Stimulated activated CD8-positive, alpha-beta memory T cell treated with anti-CD3 and anti-CD28 coated beads, Interleukin-7, amount 100 ng/mL, for 1 hour (primary cell): ENCODE measurements at places on chromosomes 12 and 14.

GRCh38 chr12:47124451-47124850 is 44.7 kb upstream of the AMIGO2 start:
- DNase-seq, result no peak

DNA sequence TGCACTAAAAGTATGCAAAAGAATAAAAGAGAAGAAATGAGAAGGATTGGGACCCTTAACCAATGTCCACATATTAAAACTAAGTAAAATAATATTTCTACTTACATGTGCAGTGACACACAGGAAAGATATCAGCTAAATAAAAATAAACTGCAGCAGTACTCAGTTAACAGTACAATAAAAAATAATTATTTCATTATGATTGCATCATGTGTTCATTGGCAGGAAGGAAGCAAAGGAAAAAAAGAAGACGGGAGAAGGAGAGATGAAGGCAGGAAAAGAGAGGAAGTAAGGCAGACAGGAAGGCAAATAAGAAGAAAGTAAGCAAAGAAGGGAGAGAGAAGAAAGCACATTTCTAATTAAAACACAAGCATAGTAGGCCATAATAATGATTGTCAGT is 33.0 kb downstream of the RASSF9 start:
- DNase-seq, result no peak

GRCh38 chr12:124923905-124924734 is 9.7 kb upstream of the UBC start:
- no peak for DNase-seq

- DNase-seq, result no peak
Observed at GRCh38 chr12:124328636-124329035, 33.7 kb downstream of the RFLNA start.

- no peak for DNase-seq
Observed at GRCh38 chr12:117968151-117968789, 520 bp downstream of the KSR2 start.

DNA sequence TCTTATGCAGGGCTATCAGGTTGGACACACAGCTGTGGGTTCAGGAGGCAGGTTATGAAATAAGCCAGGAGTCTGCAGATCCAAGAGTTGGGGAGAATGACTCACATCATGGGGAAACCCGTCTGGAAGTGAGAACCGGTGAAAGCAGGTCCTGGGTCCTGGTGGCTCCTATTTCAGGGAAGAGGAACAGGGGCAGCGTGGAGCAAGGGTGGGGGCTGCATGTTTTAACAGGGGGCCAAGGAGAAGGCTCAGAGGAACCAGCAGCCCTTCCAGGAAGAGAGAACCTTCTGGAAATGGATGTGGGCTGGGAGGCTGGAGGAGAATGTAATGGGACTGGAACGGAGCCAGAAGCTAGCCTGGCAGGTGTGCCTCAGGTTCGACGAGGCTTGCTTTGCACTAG is 7.8 kb upstream of the KRT74 start:
- DNase-seq, result no peak

- no peak for DNase-seq
Observed at GRCh38 chr12:32312049-32312670, 87.2 kb upstream of the FGD4 start.

GRCh38 chr12:94699801-94700200 is 49.4 kb upstream of the TMCC3 start:
- DNase-seq, result no peak

- DNase-seq, result no peak
Observed at GRCh38 chr12:62827042-62827441, 107.9 kb downstream of the PPM1H start.

DNA sequence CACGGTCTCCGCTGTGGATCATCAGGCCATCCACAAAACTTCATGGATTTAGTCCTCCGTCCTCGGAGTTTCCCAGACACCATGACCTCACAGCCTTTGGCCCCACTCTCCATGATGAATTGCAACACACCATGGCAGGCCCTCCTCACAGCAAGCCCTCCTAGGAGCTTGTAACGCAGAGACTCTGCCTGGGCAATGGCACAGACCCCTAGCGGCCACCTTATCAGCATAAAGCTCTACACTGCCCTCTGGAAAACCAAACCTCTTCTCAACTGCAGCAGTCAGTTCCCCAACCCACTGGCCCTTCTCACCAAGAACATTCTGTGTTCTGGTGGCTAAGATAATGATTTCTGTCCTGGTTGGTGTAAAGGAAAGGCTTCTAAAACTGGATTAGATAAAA is 238.4 kb upstream of the USP15 start:
- no peak for DNase-seq

DNA sequence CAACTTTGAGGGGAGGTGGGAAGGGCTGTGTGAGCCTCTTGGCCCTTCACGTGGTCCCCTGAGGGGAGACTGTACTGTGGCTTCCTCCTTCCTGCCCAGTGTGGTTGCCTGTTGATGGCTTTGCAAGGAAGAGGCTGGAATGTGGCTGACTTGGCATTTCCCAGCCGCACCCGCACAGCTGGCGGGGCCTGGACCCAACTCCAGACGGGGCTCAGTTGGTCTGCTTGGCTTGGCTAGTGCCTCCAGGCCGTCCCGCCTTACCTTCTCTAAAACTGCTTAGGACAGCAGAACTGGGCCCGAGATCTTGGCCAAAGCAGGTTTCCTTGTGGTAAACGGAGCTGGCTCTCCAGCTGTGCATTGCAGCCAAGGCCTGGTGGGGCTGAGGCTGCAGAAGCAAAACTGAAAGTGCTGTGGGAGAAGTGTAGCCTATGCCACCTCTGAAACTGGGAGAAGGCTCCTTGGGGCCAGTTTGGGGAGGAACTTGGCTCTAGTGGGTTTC is 139.5 kb downstream of the SMOC1 start:
- DNase-seq, result no peak

DNA sequence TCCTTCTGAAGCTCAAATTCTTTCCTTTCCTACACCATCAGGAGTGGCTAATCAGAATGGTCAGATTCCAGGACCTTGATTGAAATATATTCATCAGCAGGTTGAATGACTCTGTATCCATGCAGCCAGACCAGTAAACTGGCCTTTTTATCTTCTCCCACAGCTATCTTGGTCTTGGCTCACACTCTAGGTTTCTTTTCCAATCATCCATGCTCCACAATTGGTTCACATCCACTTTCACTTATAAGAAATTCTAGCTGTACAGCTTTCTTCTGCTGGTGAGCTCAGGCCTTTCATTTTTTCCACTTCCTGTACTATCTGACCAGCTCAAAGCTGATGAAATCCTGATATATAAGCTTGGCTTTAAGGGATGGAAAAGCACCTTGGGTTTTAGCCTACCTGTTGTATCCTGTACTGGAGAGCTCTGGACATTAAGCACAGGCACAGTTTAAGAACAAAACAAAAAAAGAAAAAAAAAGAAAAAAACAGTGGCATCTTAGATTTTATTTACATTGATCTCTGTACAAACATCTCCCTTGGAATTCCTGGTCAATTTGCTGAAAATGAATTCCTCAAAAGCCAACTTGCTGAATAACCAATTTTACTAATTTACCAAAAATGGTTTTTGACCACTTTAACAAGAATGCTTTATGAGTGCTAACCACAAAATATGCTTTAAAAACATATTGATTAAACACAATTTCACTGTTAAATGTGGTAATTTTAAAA is 91.6 kb upstream of the PAWR start:
- no peak for DNase-seq

DNA sequence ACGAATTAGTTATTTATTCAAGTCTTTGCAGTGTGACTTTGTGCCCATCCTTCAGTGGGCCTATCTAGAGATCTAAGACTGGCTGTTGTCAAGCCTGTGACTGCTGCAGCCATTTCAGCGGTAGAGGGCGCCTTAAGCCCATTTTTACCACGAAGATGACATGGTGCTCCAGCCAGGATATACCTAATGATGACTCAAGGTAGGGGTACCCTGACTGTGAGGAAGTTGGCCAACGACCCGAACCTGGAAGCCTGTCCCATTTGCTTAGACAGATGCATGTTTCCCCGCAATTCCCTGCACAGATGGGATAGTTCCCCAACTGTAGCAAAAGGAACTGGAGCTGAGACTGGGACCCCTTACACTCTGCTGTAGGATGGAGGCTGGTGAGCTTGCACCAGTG is 41.3 kb downstream of the RAB3IP start:
- no peak for DNase-seq

- DNase-seq, result no peak
Observed at GRCh38 chr12:46233423-46233822, 35.4 kb downstream of the SLC38A1 start.

- DNase-seq, result no peak
Observed at GRCh38 chr12:115872212-115872611, 405.3 kb downstream of the MED13L start.

- DNase-seq, result no peak
Observed at GRCh38 chr12:72315858-72316257, 43.7 kb downstream of the TRHDE start.

DNA sequence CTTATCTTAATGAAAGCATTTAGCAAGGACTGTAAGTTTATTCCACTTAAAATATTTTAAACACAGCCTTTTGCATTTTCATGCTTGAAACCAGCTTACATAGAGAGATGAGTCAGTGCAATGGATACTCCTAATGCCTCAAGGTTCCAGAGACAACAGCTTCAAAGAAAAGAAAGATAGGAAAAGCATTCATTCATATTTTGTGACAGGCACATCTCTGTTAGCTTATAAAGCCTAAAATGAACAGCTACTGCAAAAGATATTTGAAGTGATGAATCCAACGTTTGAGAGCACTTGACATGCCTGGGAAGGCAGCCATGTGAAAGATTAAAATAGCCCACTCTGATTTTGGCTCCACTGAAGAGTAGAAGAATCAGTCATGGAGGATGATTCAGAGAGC is 814.5 kb downstream of the RPS29 start:
- DNase-seq, result no peak

DNA sequence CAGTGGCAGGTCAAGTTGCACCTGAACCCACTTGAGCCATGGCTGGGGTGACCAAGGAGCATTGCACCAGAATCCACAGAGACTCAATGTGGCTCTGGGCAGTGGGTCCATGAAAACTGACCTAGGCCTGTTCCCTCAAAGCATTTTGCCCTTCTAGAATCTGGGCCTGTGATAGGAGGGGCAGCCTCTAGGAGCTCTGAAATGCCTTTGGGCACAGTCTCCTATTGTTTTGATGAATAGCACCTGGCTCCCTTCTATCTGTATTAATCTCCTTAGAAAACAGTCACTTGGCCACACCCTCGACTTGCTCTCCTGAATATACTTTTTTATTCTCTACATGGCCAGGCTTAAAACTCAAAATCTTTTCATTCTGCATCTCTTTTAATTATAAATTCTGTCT is 14.1 kb upstream of the KRAS start:
- DNase-seq, result no peak

- no peak for DNase-seq
Observed at GRCh38 chr12:120249875-120250795, 15.4 kb downstream of the PXN start.

DNA sequence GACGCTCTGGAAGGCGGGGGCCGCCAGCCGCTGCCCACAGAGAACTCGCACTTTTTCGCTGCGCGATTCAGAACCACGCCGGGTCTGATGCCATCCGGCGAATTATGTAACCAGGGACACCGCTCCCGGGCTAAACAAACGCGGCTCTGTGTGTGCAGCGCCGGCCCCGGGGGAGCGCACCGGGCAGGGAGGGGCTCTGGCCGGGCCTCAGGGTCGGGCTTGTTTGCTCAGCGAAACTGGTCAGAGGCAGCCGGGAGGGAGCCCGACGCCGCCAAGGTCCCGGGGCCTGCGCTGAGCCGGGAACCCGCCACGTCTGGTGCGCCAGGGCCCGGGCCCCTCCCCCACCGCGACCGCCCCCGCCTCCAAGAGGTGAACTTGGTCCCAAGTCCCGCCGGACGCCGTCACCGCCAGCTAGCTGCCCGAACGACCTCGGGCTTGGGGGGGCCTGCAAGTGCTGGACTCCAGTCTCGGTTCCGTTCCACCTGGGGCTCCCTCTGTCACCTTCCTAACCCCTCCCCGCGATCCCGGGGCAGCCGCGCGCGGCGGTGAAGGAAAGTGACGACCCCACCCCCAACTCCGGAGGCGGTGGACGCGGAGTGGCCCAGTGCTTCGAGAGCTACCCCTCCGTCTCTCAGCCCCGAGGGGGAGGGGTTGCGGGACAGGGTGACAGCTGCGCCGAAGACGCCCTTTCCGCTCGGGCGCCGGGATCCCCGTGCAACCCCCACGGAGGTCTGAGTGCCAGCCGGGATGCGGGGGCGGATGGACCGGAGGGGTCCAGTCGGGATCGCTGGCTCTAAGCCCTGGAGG is 848 bp downstream of the CTDSP2 start:
- no peak for DNase-seq

GRCh38 chr14:42626986-42627385 is 1020.3 kb downstream of the LRFN5 start:
- DNase-seq, result no peak

GRCh38 chr14:68780358-68781160 is 12.3 kb downstream of the ZFP36L1 start:
- no peak for DNase-seq

DNA sequence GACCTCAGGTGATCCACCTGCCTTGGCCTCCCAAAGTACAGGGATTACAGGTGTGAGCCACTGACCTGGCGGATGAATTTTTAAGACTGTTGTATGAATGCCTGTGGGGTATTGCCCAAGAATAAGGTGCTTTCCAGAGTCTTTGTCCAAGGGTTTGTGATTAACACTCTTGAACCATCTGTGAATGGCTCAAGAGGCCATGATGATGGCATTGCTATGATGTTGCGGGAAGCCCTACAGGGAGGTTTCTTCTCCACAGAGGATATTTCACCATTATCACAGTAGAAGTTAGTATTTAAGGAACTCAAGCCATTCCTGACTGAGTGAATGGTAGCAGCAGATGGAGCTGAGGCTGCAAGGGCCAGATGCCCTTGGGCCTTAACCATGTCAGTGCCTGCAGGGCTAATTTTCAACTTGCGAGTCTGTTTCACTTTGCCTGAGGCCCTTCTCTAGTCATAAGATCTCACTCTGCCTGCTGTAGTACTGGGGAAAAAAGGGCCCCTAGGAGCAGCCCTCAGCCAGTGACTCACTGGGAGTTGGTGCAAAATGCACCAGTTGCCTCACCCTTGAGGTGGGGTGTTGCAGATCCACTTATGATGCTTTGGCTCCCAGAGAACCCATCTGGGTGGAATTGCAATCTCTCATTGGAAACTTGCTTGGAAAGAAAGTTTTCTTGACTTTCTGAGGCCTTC is 108.6 kb upstream of the FLRT2 start:
- DNase-seq, result no peak

DNA sequence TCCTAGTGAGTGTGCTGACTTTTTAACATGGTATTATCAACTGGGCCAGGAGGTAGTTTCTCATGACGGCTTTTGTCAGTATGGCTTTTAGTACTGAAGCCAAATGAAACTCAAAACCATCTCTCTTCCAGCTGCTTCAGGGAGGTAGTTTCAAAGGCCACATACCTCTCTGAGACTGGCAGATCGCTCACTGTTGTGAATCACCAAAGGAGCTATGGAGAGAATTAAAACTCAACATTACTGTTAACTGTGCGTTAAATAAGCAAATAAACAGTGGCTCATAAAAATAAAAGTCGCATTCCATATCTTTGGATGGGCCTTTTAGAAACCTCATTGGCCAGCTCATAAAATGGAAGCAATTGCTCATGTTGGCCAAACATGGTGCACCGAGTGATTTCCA is 141.1 kb downstream of the HMGA2 start:
- no peak for DNase-seq

- DNase-seq, result no peak
Observed at GRCh38 chr12:48447755-48448154, 24.6 kb upstream of the ANP32D start.
